Jurkat, Clone E6-1 (cell line): ENCODE measurements at places on chromosomes 7 and 10.

DNA sequence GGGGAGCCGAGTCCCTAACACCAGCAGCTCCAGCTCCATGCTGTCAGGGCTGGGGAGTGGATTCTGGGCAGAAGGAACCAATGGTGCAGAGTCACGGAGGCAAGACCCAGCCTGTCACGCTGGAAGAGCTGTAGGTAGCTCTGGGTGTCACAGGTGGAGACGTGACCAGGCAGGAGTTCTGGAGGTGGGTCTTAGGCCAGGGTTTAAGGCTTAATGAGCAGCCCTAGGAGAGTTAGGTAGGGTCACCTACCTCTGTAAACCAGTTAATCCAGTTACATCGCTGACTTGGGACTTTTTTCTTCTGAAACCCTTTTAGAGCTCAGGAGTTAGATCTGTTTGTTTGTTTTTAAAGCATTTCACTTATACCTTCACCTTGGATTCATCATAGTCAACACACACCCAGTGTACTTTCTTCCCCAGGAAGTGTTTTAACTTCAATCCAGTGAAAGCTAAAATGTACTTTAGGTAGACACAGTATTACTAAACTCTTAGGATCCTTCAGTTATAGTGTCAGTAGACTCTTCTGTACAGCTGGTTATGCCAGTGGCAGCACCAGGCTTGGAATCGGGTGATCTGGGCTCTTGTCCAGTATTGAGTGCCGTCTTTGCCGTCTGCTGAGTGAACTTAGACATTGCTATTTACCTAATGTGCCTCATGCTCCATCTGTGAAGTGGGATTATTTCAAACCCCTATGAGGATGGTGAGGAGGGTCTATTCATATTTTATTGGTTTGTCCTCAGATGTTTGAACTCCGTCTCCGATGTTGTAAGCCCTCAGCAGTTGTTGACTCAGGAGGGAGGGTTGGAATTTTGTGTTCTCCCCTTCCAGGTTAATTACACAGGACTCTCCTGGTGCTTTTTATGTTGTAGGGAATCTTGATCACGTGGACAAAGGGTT is 31.0 kb downstream of the TACR2 start:
- DNase-seq = no peak

DNA sequence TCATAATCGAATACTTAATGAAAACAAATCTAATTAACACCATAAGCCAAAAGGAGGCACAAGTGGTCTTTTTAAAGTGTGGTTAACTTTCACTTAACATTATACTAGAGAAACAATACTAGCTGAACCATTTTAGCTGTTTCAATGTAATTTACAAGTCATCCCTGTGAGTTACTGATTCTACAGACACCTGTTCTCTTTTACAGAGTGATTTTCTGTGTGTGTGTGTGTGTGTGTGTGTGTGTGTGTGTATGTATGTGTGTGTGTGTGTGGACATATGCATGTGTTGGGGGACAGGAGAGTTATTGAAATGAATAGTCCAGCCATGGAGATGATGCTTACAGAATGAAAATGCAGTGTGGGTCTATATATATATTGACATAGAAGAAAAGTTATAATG is 200.2 kb downstream of the DNAJC1 start:
- no peak for DNase-seq

- DNase-seq = no peak
These were observed 9.9 kb upstream of the ARHGAP22 start for GRCh38 chr10:48614481-48615390.

DNA sequence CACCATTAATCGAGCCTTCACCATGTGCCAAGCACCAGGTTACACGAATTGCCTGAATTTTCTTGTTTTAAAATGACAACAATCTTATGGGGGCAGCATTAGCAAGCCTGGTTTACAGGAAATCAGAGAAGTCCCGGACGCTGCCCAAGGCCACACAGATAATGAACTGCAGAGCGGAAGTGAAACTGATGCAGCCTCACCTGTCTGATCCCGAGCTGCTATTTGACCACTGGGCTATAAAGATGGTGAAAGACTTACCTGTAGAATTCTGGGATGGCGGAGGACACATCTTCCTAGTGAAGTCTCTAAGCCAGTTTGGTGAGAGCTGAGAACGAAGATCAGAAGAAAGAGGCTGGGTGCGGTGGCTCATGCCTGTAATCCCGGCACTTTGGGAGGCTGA is 21.7 kb upstream of the GALNTL5 start:
- DNase-seq = no peak

DNA sequence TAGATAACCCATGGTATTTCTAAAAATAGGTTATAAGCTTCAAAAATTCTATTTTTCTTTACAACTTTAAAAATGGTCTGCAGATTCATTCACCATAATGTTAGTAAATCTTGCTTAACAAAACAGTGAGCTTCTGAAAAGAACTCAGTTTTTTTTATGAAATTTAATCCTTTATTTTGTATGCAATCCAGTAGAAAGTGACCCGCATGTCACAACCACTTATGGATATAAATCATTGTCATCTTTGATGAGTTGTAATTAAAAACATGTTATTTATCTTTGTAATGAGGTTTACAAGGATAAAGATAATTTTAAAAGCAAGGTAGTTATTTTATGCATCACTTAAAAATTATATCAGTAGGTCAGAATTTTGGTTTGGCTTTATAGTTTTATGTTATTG is 173.5 kb upstream of the SEMA3A start:
- DNase-seq = no peak

DNA sequence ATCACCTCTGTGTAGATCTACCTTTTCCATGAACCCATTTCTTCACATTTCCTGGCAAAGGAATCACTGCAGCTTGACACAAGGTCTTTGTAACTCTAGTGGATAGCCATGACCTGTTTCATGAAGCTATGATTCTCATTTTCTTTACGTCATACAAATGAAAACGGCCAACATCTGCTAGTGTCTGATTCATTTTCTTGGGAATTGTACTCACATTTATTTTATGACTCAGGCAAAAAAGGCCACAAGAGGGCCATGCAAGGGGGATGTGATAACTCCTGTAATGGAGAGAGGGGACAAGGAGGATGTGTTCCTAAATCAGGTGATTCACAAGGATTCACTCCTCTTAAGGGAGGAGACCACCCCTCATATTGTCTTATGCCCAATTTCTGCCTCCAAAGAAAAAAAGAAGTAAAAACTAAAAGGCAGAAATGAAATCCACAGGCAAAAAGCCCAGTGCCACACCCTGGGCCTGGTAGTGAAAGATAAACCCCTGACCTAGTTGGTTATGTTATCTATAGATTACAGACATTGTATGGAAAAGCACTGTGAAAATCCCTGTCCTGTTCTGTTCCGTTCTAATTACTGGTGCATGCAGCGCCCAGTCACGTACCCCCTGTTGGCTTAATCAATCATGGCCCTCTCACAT is 249.9 kb downstream of the IPMK start:
- no peak for DNase-seq
